ENCODE measurements at places on chromosomes 12 and 14.

DNA sequence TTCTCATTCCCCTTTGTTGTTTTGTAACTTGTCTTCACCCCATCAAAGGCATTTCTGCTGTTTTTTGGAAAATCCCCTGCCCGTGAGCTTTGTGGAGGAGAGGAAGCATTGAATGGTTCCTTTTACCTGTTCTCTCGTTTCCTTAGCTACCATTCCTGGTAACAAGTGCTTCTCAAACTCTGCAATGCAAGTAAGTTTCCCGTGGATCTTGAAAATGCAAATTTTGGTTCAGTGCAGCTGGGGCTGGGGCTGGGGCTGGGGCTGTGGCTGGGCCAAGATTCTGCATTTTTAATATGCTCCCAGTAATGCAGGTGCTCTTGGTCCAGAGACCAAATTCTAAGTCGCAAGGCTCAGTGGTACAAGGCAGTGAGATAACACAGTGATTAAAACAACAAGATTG lies 151.6 kb downstream of the TTLL5 start:
- DNase-seq = no peak

DNA sequence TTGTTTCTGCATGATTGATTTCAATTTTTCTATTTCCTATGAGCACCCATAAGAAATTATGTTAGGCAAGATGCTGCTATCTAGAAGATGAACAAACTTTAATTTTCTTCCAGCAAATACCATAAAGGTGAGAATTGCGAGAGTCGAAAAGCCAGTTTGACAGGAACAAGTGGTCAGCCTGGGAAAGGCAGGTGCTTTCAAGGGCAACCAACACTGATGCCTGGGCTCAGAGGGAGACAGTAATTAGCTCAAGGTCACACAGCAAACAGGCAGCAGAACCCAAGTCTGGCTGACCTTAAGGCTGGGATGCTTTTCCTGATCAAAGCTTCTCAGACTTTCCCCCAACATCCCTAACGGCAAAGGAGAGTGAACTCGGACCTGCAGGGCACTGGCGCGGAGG lies 6.8 kb upstream of the OTUB2 start:
- no peak for DNase-seq

GRCh38 chr14:93161411-93161940 lies 23.2 kb downstream of the MOAP1 start:
- DNase-seq = no peak

GRCh38 chr12:26374934-26375680 lies 179.7 kb downstream of the SSPN start:
- DNase-seq = no peak

DNA sequence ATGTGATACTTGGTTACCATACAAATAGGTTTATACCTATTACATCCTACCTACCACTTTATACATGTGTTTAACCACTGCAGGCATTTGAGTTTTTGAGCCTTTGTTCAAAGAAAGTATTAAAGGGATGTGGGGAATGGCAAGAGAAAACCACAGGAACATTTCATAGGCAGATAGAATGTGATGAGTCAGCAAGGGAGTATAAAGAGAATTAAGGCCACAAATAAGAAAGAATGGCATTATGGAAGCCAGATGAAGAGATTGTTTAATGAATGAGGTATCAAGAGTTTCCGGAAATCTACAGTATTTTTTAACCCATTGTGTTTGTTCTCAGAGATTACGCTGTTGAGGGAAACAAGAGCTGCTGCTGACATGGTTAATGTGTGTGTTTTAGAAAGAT lies 66.9 kb downstream of the METTL25 start:
- DNase-seq = no peak

GRCh38 chr14:61516964-61517653 lies 178.2 kb upstream of the HIF1A start:
- DNase-seq = peak; percentile 53

- DNase-seq = peak; percentile 90
Observed at GRCh38 chr12:70719672-70720420, 82.6 kb upstream of the PTPRB start.

Measured in endodermal cell (in vitro differentiated cells).